ENCODE measurements at places on chromosomes 6 and 20. TPM values are rescaled to one million over a fixed set of nuclear protein-coding genes. Genes with fewer than 3 reads are reported as not detected.

GRCh38 chr20:17543531-17544131 is 12.5 kb upstream of the BFSP1 start:
- no peak for DNase-seq
- peaks cover 2% of the 10 kb centered on the region for H3K4me1 ChIP-seq
- H3K4me3 ChIP-seq, result no peak overlapping the region

The FOXF2 gene
- not detected for total RNA-seq

DNA sequence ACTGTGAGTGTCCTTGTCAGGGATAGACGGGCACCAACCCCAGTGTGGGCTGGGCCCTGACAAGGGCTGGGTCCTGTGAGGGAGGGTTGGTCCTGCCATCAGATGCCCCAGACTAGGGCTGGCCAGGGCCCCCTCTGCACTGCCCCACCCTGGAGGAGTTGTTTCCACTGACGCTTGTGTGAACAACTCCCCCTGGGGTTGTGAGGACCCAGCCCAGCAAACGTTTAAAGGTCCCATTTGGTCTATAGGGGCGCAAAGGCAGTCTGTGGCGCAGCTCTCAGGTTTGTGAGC is 104.1 kb downstream of the BMP7 start:
- H3K36me3 ChIP-seq, result no peaks in the 10 kb centered on the region
- no peaks in the 10 kb centered on the region for H3K4me1 ChIP-seq
- H3K27ac ChIP-seq, result no peak overlapping the region
- no peaks in the 10 kb centered on the region for H3K27me3 ChIP-seq

The THBD gene
- total RNA-seq, result not detected

DNA sequence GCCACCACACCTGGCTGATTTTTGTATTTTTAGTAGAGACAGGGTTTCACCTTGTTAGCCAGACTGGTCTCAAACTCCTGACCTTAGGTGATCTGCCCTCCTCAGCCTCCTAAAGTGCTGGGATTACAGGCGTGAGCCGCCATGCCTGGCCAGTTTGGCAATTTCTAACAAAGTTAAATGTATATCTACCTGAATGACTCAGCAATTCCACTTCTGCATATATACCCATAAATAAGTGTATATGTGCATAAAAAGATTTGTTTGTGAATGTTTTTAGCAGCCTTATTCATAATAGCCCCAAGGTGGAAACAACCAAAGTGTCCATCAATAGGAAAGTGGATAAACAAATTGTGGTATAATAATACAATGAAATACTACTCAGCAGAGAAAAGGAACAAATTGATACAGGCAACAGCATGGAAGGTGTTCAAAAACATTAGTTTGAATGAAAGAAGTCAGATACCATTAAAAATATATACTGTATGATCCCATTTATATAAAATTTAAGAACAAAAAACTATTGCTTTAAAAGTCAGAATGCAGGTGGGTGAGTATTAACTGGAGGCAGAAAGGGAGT is 44.3 kb upstream of the KIF13A start:
- no peak for DNase-seq
- H3K4me1 ChIP-seq, result no peaks in the 10 kb centered on the region
- H3K36me3 ChIP-seq, result no peaks in the 10 kb centered on the region
- no peak overlapping the region for H3K4me3 ChIP-seq

Measured in activated CD4-positive, alpha-beta T cell treated with anti-CD3 and anti-CD28 coated beads, Interleukin-2, amount 10 ng/mL, durations not matched to agents 24 days and 14 days (primary cell).